Activated CD8-positive, alpha-beta memory T cell treated with anti-CD3 and anti-CD28 coated beads, Interleukin-2, amount 10 ng/mL, durations not matched to agents 7 days and 5 days (primary cell): ENCODE measurements at places on chromosomes 1 and 21. TPM values are rescaled to one million over a fixed set of nuclear protein-coding genes. Genes with fewer than 3 reads are reported as not detected.

Gene PRRX1
- total RNA-seq = not detected

GRCh38 chr1:186482661-186483255 is 21.8 kb upstream of the PDC start:
- peak; percentile 64 for DNase-seq

DNA sequence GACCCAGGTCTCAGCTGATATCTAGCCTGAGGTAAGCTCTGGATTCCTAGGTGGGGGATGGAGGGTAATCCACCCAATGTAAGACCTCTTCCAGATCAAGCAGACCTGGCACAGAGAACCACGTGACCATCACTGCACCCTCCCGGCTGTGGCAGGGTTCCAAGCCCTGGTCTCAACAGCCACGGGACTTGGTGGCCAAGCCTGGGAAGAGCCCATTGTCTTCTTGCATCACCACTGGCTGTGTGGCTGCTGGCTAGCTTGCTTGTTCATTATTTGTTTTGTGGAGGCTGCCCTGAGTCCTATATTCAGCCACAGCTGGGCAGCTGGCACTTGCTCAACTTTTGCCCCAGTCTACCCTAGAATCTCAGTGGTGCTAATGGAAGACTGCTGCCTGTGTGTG is 24.1 kb upstream of the NFASC start:
- DNase-seq = no peak

GRCh38 chr1:168609741-168610510 is 33.5 kb downstream of the XCL1 start:
- DNase-seq = no peak

GRCh38 chr1:23122796-23123195 is 45.9 kb downstream of the LUZP1 start:
- no peak for DNase-seq

DNA sequence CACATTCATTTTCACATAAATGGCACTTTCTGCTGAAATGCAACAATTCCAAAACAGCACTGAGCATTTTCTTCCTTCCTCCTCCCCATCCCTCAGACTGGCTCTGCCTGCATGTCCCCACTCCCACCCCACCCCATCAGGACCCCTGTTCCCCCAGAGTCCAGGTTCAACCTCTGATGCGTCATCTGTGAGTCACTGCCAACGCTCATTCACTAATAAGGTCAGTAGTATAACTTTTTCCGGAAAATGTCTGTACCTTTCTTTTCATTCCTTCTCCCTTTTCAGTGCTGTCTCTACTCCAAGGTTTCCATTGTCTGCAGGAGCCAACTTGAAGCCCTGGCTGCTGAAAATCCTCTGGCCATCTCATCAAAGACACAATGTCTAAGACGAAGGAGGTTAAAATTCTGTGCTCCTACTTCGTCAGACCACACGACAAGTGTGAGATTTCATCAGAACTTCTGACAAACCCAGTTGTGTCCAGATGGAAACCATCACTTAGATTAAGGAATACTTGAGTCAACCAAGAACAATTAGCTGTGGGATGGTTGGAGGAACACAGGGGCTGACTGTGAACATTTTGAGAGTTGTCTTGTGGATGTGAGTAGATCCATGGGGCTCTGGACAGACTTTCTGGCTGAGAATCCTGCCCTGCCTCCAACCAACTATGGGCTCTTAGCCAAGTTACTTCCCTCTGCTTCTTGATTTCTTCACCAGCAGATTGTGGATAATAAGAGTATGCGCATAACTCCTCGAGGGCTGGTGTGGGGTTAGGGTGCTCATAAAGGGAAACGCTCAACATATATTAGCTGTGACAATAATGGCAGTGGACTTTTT is 35.6 kb upstream of the UTS2 start:
- no peak for DNase-seq

Gene GSTM5
- not detected for total RNA-seq
